ENCODE measurements at places on chromosomes 3 and 15.

DNA sequence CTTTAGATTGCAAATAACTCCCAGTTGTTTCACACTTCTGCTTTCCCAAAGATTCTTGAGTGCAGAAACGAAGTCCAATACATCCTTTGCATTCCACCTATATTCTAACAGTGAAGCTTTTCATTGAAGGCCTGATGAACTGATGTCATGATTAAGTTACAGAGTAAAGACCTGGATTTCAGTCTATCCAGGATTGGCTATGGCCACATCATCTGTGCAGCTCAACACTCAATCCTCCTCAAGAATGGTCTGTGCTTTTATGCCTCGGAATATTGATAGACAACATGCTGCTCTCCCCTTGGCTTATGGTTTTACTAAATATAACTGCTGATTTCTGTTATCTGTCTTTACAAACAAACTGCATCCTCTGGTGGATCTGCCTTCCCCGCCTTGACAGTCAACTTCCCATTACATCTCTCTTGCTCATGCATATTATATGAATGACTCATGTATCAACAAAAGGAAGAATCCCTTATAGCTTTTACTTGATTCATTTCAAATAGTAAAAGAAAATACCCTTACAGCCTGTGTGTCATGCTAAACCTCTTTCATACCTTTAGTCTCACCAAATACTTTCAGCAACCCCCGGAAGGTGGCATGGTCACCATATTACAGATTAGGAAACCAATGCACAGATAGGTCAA is 59.5 kb downstream of the SCN11A start:
- DNase-seq = no peak

DNA sequence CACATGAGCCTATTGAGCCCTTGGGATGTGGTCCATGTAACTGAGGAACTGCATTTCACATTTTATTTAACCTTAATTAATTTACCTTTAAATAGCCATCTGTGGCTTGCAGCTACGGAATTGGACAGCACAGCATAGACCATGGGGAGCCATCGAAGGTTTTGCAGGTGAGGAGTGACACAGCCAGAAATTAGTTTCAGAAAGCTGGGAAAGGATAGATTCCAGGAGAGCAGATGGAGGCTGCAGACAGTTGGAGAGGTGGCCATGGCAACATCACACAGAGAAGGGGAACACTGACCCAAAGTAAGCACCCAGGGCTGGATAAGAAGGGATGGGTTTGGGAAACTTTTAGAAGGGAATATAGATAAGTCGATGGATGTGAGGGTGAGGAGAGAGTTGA is 100.1 kb upstream of the SLC6A11 start:
- no peak for DNase-seq

DNA sequence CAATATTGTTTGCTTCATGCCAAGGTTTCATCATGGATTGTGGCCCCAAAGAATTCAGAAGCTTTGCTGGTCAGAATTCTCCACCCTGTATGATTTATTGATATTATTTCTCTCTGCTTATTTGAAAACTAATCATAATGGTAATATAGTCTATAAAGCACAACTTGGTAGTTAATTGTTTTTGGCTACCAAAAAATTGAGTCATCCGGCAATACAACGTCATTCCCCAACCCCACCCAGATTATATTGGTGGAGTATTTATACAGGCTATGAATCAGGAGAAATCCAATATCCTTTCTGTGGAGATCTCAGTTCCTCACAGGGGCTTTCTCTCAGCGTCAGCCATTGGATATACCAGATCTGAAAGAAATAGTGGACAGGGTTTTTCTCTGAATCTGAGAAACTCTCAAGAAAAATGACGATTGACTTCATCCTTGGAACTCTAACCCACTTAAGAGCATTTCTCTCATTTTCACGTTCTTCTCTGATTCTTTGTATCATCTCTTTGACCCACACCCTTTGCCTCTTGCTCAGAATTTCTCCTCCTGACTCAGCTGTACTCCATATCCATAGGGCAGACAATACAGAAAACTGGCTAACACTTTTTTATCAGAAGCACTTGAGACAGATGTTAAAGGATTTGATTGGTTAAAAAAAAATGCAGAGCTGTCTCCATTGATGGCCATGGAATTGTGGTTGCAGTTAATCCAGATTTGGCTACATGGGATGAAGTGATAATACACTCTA is 1055.8 kb upstream of the CADM2 start:
- DNase-seq = no peak

DNA sequence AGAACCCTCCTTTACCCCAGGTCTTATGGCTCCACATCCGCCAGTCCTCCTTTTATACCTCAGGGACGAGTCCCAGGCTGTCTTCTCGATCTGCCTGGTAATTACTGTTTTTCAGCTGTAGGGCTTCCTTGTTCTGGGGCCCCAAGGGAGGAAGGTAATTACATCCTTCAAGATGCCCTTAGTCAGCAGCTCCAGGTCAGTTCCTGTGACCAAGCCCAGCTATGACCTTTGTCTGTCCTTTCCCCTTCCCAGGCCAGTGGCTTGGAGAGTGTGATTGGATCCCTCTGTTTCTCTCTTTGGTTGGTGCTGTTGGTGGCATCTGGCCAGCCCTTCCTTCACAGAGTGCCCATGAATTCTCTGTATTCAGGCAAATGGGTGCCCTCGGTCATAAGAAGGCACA is 92.6 kb downstream of the AAGAB start:
- DNase-seq = no peak

Data from stimulated activated CD8-positive, alpha-beta memory T cell treated with anti-CD3 and anti-CD28 coated beads, Interleukin-12 subunit alpha, Interleukin-12 subunit beta, amount 100 ng/mL, for 1 hour (primary cell).